BJ (cell line): ENCODE measurements at places on chromosomes 1 and 21.

DNA sequence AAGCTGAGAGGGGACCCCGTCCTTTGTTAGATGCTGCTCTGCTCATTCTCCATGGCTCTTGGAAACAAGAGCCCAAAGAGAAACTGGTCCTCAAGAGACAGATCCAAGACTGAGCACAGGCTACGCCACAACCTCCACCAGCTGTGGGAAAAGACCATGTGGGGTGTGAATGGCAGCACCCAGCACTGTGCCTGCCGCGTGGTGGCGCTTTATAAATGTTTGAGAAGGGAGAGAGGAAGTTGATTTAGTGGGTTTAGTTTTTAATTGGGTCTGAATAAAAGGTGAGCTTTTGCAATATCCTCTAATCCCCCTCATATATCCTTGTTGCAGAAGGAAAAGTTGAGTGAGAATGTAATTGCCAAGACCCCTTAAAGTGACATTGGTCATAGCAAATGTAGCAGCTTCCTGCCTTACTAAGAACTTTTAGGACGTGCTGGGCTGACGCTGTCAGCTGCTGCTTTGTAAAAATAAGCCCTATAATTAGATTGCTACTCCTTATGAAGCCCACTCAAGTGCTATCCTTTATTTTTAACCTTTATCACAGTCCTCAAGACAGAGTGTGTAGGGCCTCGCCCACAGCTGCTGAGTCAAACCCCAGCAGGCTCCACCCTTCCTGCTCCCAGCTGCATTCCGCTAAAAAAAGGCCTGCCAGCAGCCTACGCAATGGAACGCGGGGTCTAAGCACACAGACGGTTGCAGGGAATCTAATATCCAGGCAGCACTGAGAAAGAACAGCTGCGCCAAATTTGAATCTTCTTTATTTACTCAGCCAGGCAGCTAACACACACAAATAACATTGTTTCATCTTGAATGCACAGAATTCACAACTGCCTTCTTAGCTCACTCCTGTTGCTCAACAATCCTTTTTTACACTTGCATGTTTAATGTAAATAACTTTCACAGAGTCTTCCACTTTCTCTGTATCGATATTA is 47.4 kb upstream of the PRDX6 start:
- DNase-seq = peak; percentile 80

GRCh38 chr1:10877894-10878293 is 81.4 kb upstream of the CASZ1 start:
- DNase-seq = no peak

DNA sequence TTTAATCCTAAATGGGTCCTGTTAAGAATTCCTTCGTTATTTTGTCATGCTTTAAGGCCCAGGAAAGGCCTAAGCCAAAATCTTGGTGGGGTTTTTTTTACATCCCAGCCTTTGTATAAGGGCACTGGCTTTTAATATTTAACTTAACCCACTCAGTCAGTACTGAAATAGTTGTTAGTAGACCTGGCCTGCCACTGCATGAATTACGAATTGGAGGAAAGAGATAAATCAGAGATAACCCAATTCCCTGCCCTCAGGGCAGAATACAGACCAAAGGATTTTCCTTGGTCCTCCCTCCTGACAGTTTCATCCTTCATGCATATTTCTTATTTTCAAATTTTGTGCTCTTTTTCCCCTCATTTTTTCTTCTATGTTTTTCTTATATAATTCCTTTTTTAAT is 193.0 kb downstream of the FASLG start:
- DNase-seq = no peak

GRCh38 chr1:37486680-37487618 is 12.6 kb downstream of the ZC3H12A start:
- no peak for DNase-seq

GRCh38 chr1:95640746-95641145 is 406.7 kb downstream of the RWDD3 start:
- no peak for DNase-seq
